Right atrium auricular region (tissue), 2 donors: ENCODE measurements at places on chromosomes 4 and X. TPM values are rescaled to one million over a fixed set of nuclear protein-coding genes. Genes with fewer than 3 reads are reported as not detected.

- DNase-seq: no peak
- no peak overlapping the region for H3K4me3 ChIP-seq
- H3K27ac ChIP-seq: no peak overlapping the region
- H3K4me1 ChIP-seq: no peaks in the 10 kb centered on the region
- H3K36me3 ChIP-seq: no peaks in the 10 kb centered on the region
Observed at GRCh38 chr4:90845777-90846176, 718.6 kb downstream of the CCSER1 start.

- no peak overlapping the region for H3K4me3 ChIP-seq
- H3K27ac ChIP-seq: no peak overlapping the region
- no peak for DNase-seq
- H3K36me3 ChIP-seq: no peaks in the 10 kb centered on the region
Observed at GRCh38 chrX:50905334-50905733, 5.2 kb upstream of the BMP15 start.

- H3K4me3 ChIP-seq: no peak overlapping the region
- H3K27me3 ChIP-seq: no peaks in the 10 kb centered on the region
- no peak overlapping the region for H3K27ac ChIP-seq
- no peaks in the 10 kb centered on the region for H3K4me1 ChIP-seq
Observed at GRCh38 chrX:140524556-140524955, 19.7 kb upstream of the SOX3 start.

- no peaks in the 10 kb centered on the region for H3K4me1 ChIP-seq
- no peaks in the 10 kb centered on the region for H3K36me3 ChIP-seq
- H3K27ac ChIP-seq: no peak overlapping the region
- H3K27me3 ChIP-seq: no peaks in the 10 kb centered on the region
- H3K4me3 ChIP-seq: no peak overlapping the region
Observed at GRCh38 chr4:30002341-30002740, 717.8 kb upstream of the PCDH7 start.

- H3K4me3 ChIP-seq: no peak overlapping the region
- no peaks in the 10 kb centered on the region for H3K4me1 ChIP-seq
- no peak for DNase-seq
Observed at GRCh38 chr4:2428496-2429213, 9.9 kb downstream of the CFAP99 start.

GRCh38 chrX:150163221-150163930, 199.7 kb upstream of the MAMLD1 start:
- no peak overlapping the region for H3K27ac ChIP-seq
- no peaks in the 10 kb centered on the region for H3K36me3 ChIP-seq
- H3K27me3 ChIP-seq: no peaks in the 10 kb centered on the region
- no peaks in the 10 kb centered on the region for H3K4me1 ChIP-seq
- DNase-seq: no peak

Gene MAGEE2
- total RNA-seq: not detected

Gene CXCL3
- total RNA-seq: not detected

Gene GAGE1
- total RNA-seq: not detected

Gene UGT2A1
- not detected for total RNA-seq

Gene NUDT10
- 0.41 TPM for total RNA-seq
